NCI-H526 (cell line): ENCODE measurements at places on chromosomes 4 and X.
A peak's percentile ranks its signal among the peaks of the same experiment; 100 is the strongest.

- no peak for DNase-seq
Observed at GRCh38 chr4:146844761-146845160, 100.9 kb downstream of the TTC29 start.

- DNase-seq, result no peak
Observed at GRCh38 chrX:46400530-46401443, 144.4 kb downstream of the ZNF674 start.

GRCh38 chr4:124181039-124181438, 531.5 kb downstream of the ANKRD50 start:
- DNase-seq, result no peak

DNA sequence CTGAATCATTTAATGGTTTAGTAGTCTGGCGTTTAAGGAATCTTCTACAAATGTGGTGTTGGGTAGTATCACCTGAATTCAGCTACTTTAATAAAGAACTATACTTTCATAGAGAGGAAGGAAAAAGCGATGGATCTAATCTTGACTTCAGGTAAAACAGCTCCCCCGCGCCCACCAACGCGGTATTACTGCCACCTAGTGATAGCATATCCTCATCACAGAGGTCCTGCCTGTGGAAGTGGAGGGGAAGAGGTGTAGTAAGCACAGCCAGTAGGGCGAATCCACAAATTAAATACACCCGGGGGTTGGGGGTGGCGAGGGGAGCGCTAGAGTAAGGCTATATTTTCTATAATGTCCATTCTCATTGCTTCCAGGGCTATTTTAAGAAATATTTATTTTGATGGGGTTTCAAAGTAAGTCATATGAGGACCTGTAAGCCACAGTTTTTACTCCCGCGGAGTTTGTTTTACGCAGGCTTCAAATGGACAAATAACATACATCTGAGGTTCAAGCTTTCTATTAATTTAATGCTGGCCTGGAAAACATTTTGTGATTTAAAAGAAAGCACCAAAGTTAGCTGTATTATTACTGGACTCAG, 8.3 kb upstream of the DAPP1 start:
- peak; percentile 54 for DNase-seq

GRCh38 chr4:145663194-145663593, 16.8 kb upstream of the C4orf51 start:
- DNase-seq, result no peak

- no peak for DNase-seq
Observed at GRCh38 chrX:32116047-32116446, 1044.2 kb upstream of the FTHL17 start.

DNA sequence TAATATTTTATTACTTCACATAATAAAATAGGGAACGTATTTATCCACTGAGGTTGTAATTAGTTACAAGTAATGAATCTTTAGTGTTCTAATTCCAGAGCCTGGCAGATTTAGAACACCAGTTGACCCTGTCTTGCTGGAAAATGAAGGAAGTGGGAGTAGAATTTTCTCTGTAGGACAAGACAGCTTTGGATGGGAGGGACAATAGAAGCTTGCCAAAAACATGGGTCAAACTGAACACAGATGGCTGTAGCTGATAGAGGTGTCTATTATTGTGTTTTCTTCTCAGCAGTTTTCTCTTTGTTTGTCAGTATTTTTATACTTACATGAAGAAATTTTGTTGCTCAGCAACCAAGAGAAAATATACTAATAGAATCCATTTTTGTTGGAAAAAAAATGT, 20.2 kb downstream of the FAT4 start:
- no peak for DNase-seq

DNA sequence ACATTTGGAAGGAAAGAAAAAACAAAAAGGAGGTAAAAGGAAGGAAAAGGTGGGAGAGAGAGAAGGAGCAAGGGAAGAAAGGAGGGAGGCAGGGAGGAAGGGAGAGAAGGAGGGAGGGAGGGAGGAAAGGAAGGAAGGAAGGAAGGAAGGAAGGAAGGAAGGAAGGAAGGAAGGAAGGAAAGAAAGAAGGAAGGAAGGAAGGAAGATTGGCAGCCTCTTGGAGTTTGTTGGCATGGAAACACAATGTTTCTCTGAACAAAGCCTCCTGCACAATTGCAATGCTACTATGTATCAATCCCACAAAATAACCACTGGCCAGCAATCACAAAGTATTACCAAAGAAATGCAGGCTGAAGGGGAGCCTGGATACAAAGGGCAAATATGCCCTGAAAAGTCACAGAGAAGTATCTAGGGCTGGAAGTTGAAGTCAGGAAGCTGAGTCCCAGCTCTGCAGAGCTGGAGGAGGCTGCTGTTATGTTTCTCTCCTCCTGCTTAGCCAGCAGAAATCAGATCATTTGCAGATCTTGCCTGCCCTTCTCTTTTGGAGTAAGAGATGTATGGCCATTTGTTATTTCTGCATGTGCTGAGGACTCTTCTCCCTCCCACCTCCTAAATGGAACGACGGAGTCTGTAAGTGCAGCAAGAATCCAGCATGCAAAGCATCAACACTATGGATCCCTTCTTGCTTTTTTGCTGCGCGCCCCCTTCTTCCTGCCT, 195.9 kb upstream of the LDB2 start:
- no peak for DNase-seq

DNA sequence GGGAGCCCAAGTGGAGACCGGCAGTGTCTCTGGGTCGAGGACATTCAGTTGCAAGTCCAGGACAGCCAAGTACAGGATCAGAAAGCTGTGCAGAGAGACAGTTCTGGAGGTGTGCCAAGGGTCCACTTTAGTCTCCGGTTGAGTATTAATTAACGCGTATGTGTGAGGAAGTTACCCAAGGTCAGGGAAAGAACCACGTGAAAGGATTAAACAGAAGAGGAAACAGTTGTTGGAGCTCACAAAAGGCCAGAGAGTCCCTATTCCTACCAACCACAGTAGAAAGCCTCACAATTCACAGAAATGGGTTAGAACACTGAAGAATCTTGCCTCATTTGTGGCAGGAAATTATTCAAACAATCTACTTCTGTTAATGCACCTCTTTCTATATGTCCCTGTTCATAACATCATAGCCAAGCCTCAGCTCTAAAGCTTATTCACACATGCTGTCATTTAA, 17.9 kb upstream of the NSUN7 start:
- DNase-seq, result no peak

- DNase-seq, result no peak
Observed at GRCh38 chr4:2888886-2889285, 45.2 kb downstream of the ADD1 start.

GRCh38 chrX:37815366-37815765, 32.0 kb downstream of the DYNLT3 start:
- DNase-seq, result no peak

DNA sequence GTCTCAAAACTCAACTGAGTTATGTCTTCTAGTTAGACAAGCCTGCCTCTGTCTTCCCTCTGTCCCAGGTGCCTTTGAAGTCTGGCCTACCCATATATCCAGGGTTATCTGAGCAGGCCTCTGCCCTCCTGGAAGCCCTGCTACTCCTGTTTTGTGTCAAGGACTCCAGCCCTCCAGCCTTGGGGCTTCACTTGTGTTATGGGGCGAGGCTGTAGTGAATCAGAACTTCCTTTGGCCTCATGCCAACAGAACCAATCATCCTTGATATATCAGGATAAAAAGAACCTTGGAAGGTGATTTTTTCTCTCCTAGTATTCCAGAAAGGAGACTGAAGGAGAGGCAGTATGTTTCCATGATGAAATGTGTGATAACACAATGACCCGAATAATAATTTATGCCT, 8.9 kb upstream of the ADGRG4 start:
- no peak for DNase-seq

- no peak for DNase-seq
Observed at GRCh38 chr4:81571105-81571504, 99.4 kb upstream of the RASGEF1B start.

- no peak for DNase-seq
Observed at GRCh38 chr4:52836678-52837077, 25.4 kb upstream of the RASL11B start.

GRCh38 chr4:137702512-137702911, 170.2 kb upstream of the PCDH18 start:
- no peak for DNase-seq

DNA sequence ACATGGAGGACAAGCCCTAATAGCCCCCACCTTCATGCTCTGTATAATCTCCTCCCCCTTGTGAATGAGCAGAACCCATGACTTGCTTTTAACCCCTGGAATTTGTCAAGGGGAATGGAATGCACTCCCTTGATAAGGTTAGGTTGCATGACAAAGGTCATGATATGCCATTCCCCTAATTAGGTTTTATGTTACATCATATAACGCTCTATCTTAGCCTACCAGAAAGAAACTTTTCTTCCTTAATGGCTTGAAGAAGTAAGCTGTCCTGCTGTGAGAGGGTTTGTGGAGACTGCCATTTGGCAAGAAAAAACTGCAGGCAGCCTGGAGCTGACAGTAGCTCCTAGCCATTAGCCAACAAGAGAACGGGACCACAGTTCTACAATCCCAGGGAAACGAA, 399.8 kb upstream of the MAD2L1 start:
- no peak for DNase-seq

DNA sequence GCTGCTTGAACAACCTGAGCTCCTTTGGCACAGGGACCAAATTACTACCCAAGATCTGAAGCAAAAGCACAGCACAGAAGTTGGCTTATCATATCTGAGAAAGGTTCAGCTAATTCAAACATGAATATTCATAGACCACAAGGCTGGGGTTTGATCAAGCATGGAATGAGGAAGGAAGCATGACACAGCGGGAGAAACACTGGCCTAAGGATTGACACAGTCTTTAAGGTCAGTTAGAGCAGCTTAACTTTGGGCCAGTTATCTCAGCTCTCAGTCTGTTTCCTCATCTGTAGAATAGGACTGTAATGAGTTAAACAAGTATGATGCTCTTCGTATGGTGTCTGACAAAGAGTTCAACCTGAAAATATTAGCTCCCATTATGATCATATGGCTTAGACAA, 88.5 kb upstream of the CBR4 start:
- DNase-seq, result no peak

GRCh38 chrX:118976599-118977340, 2.4 kb downstream of the LONRF3 start:
- peak; percentile 13 for DNase-seq

DNA sequence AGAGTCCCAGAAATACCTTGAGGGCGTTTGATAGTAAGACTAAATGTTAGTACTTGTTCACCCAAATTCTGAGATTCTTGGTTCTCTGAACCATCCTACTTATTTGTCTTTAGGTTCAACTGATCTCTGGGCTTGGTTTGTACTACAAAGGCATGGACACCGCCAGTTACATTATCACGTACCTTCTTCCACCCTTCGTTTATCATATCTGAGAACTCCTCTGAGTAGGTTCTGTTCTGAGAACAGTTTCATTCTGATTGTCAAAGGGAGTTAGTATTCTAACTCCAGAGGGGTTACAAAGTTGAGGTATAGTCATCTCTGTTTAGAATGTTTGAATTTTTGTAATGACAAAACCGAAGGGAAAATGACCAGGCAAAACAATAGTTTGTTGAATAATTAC, 19.3 kb downstream of the ZFX start:
- DNase-seq, result no peak

- no peak for DNase-seq
Observed at GRCh38 chr4:86283371-86283770, 76.5 kb downstream of the MAPK10 start.

DNA sequence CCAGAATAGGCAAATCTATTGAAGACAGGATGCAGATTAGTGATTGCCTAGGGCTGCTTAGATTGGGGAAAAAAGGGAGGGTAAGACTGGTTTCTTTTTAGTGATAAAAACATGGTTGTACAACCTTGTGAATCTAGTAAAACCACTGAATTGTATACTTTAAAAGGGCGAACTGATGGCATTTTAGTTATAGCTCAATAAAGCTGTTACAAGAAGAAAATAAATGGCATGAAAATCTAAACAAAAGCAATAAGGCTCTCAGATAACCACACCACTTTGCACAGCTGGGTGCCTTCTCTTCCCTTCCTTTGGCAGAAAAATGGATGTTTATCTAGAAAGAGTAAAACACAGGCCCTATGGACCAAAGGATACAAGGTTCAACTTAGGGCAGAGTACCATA, 69.6 kb downstream of the F9 start:
- DNase-seq, result no peak

GRCh38 chr4:107388736-107389274, 331.2 kb downstream of the PAPSS1 start:
- DNase-seq, result no peak

DNA sequence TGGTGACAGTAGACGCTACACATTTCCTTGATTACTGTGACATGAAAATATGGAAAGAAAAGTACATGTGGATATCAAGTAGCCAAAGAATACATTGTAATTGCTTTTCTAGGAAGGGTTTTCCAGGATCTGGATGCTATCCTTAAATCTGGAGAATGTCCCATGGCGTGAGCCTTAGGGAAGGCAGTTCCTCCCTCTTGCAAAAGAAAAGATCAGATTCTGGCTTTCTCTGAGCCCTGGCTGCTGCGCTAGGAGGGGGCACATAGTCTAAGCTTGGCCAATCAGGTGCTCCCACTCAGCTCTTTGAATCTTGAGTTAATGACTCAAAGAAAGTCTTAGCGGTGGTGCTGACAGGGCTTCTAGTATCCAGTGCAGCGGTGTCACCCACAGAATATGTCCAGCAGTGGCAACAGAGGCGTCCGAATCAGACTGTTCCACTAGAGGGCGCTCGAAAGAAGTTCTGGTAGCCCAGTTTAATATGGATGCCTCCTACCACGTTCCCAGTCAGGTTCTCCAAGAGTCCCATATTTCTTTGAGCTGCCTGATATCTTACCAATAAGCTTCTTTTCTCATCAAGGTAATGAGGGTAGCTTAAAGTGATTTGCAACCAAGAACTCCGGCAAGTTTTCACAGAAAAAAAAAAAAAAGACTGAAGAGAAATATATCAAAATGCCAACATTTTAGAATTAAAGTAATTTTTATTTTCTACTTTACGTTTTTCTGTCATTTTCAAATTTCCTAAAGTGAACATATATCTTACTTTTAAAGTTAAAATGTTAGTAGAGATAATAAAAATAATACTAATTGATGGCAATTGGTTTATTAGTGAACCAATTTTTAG, 213.4 kb upstream of the S100G start:
- peak; percentile 89 for DNase-seq

DNA sequence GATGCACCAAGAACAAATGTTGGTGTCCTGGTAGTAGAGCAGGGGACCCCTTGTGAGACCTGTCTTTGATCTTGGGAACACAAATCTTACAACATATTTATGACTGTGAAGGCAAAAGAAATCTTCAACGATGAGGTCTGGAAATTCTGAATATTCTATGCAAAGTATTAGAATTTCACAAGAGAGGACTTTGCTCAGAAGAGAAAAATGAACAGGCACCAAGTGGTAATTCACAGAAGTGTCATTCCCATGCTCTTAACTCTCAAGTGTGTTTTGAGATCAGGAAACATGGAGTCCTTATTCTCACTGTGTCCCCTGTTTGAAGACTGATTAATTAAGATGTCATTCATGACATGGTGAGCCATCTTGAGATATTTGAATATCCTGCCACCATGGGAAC, 52.5 kb downstream of the COQ2 start:
- no peak for DNase-seq

GRCh38 chr4:151117371-151117962, 18.0 kb downstream of the RPS3A start:
- DNase-seq, result peak; percentile 72
